Astrocyte of the spinal cord (primary cell): ENCODE measurements at places on chromosomes 1 and 21.

- peak; percentile 88 for DNase-seq
These were observed 41.6 kb downstream of the GNG12 start for GRCh38 chr1:67791686-67792085.

DNA sequence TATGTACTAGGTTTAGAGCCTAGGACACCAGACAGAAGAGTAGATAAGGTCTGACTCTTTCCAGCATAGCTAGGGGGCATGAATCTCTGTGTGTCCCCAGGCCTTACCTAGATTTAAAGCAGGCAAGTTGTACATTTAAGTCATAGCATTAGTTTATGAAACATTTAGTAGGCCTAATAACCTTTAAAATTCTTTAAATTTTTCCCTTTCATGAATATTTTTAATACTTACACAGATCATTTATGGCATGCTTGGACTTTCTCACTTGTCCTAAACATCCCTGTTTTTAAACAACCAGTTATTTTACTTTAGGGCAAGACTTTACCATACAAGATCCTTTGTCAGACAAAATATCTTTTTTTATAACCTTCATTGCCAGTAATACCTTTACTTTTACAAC lies 258.4 kb upstream of the ZRANB2 start:
- DNase-seq, result peak; percentile 12

- DNase-seq, result no peak
These were observed 71.7 kb upstream of the MPC2 start for GRCh38 chr1:168008595-168008994.

- no peak for DNase-seq
These were observed 44.4 kb downstream of the RWDD3 start for GRCh38 chr1:95278173-95279006.
